ENCODE measurements at places on chromosomes 7 and 10.

- DNase-seq, result no peak
Measured at GRCh38 chr10:17181110-17181509, 20.4 kb downstream of the TRDMT1 start.

GRCh38 chr10:70673043-70673928 lies 980 bp downstream of the ADAMTS14 start:
- peak; percentile 78 for DNase-seq

DNA sequence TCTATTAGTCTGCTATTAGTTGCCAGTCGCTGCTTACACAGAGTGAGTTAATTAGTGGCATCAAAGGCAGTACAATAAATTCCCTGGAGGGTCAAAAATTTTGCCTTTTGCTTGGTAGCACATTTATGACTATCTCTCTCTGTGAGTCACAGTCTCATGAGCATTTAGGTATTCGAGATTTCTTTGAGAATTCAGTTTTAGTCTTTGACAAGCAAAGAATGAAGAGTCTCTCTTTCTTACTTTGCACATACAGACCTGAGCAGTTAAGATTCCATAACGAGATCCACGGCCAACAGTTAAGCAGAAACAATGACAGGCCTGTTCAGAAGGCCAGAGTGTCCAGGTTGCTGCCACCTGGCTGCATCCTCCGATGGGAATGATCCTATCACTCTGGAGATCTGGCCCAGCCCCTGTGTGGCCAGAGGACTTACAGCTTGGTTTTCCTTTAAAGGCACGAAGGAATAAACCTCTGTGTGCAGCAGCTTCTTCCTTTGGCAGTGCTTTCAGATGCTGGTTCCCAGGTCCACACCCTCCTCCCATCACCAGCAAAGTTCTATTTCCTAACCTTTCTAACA lies 80.6 kb downstream of the GLI3 start:
- DNase-seq, result no peak

DNA sequence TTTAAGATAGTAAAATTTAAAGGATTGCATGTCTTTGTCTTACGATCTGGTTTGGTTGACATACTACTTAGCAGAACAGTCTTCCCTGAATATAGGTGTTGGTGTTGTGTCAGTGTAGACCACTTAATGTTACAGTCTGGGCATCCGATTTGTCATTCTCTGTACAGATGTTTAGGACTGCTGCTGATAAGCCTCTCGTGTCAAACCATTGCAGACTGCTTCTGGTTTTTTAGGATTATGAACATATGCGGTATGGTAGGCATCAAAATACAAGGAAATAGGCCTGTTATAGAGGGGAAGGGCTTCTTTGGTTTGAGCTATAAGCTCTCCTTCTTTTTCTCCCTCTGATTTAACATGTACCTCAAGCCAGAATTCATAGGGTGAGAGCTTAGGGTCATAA lies 7.4 kb downstream of the CYP3A43 start:
- DNase-seq, result no peak

DNA sequence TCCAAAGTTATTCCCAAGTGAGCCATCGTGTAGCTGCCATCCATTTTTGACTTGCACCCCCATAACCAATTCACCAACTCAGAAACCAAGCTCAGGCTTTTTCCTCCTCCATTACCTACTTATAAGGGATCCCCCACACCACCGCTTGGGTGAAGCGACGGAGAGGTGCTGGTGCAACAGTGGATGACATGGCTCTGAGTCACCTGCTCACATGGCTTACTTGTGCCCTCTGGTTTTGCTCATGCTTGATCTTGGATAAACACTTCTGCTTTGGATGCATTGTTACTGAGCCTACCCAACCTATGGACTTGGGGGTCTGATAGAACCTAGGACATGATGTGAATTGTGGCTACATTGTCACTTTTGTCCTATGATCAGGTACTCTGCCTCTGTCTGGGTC lies 12.0 kb upstream of the AKR1B1 start:
- DNase-seq, result peak; percentile 84

Data from kidney tubule cell (primary cell).